ENCODE measurements at places on chromosomes 5 and 9.

DNA sequence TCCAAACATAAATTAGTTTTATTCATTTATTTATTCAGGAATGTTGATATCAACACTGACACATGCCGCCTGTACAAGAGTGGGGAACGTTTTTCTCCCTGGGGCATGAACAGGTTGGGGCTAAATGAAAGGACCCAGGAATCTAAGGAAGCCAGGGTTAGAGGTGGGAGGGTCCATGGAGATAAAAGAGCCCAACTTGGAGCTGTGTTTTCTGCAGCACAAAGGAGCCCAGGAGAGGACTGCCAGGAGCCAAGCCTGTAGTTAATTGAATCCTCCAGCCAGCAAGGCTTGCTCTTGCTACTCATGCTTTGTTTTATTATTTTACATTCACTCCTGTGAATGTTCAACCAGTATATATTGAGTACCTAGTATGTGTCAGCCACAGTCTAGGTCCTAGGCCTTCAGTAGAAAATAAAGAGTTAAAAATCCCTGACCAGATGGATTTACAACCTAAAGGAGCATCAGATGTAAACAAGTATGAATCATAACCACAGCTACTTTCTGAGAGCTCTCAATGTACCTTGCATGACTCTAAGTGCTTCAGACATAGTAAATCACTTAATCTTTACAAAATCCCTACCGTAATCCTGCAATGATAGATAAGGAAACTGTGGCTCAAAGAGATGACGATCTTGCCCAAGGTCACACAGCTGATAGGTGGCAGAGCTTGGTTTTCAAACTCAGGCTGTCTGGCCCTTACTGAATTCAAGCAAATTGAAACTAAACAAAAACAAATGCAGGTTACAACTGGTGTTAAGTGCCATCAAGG lies 69.8 kb downstream of the ASTN2 start:
- DNase-seq: peak; percentile 90

DNA sequence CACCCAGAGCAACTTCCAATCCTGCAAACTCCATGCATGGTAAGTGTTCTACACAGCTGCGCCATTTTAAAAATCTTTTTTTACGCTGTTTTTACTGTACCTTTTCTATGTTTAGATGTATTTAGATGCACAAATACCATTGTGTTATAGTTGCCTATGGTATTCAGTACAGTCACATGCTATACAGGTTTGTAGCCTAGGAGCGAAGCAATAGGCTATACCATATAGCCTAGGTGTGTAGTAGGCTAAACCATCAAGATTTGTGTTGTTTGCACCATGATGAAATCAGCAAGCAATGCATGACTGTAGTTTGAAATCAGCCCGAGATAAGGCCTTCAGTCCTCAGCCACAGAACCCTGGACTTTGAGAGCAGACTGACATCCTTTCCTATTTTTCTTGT lies 101.2 kb downstream of the LIX1 start:
- no peak for DNase-seq

- DNase-seq: no peak
Observed at GRCh38 chr9:38386319-38386895, 6.1 kb upstream of the ALDH1B1 start.

DNA sequence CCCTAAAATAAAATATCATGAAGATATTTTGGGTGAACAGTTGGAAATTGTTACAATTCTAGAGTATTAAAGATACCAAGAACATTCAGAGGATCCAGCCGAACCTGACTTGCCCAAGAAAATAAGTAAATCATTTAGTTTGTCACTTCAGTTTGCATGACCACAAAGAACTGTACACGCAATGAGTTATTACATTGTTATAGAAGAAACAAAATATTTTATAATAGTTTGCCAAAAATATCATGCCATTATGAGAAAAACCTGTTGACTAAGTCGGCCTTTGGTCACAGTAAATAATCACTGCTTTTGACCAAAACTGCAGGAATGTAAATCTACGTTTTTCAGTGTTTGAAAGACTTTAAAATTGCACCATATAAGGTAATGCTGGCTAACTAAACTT lies 27.9 kb downstream of the TRIO start:
- DNase-seq: no peak
